Heart left ventricle (tissue), 16 donors: ENCODE measurements at places on chromosomes 3 and 15. TPM values are rescaled to one million over a fixed set of nuclear protein-coding genes. Genes with fewer than 3 reads are reported as not detected.

The TUSC7 gene
- not detected for polyA plus RNA-seq

The GHSR gene
- not detected for polyA plus RNA-seq

The GPR156 gene
- polyA plus RNA-seq = 0.06 TPM

The OSTN gene
- polyA plus RNA-seq = not detected

The IGF1R gene
- 12.5 TPM for polyA plus RNA-seq

The NR1I2 gene
- 0.11 TPM for polyA plus RNA-seq

GRCh38 chr3:120552184-120553172 is 43.7 kb upstream of the NDUFB4 start:
- no peak for DNase-seq

DNA sequence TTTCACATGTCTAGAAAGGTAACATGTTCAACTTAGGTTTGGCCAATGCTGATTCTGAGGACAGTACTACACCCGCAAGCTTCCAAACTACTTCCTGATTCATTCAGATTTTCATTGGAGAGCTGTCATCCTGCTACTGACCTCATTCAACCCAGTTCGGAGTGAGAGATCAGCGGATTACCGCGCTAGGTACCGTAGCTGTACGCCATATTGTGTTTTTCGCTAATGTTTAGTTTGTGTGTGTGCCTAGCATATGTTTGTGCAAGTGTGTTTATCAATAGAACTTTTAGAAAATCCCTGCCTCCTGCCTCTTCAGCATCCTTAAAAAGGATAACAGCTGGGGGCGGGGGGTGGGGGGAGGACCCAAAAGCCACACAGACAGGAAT is 1.1 kb downstream of the ZBTB20 start:
- DNase-seq = peak; percentile 39
